ENCODE measurements at places on chromosomes 11 and 22.

GRCh38 chr11:117226388-117227385 is 5.2 kb downstream of the PCSK7 start:
- H3K4me3 ChIP-seq: no peak overlapping the region
- peaks cover 23% of the 10 kb centered on the region for H3K4me1 ChIP-seq
- H3K27me3 ChIP-seq: no peaks in the 10 kb centered on the region
- no peak for DNase-seq

- peaks cover 12% of the 10 kb centered on the region for H3K27me3 ChIP-seq
- no peak for DNase-seq
- H3K4me3 ChIP-seq: no peak overlapping the region
- no peaks in the 10 kb centered on the region for H3K36me3 ChIP-seq
- peaks cover 2% of the 10 kb centered on the region for H3K4me1 ChIP-seq
- no peak overlapping the region for H3K27ac ChIP-seq
Observed at GRCh38 chr11:71408826-71409225, 39.4 kb downstream of the DHCR7 start.

GRCh38 chr11:61687420-61687819 is 7.2 kb downstream of the DAGLA start:
- H3K27me3 ChIP-seq: peaks cover 3% of the 10 kb centered on the region
- no peak for DNase-seq
- H3K27ac ChIP-seq: no peak overlapping the region
- H3K36me3 ChIP-seq: no peaks in the 10 kb centered on the region

DNA sequence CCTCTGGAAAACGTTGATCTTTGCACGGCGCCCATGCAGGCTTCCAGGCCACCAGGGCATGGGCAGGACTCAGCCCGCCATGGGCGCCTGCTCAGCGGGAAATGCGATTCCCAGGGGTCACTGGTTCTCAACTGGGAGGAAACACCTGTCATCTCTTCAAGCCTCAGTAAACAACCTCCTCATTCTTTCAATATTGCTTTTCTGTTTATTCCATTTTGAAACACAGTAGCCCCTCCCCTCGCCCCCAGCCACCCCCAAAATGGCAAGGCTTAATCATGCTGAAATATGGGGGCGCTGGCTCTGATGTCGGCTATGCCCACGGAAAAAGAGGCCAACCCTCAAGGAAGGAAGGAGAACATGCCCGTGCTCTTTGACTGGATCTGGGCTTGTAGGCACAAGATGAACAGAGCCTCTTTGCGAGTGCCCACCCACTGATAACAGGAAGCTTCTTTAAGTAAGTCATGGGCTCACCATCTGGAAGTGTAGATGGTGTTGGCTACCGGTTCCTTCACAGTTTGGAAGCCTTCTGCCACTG is 594 bp upstream of the POU2AF1 start:
- DNase-seq: no peak
- no peaks in the 10 kb centered on the region for H3K4me1 ChIP-seq
- H3K27ac ChIP-seq: no peak overlapping the region

GRCh38 chr11:12164061-12165014 is 53.9 kb downstream of the MICAL2 start:
- H3K27ac ChIP-seq: peak overlapping the region; percentile 1
- no peak for DNase-seq
- no peaks in the 10 kb centered on the region for H3K27me3 ChIP-seq
- peaks cover 37% of the 10 kb centered on the region for H3K4me1 ChIP-seq

GRCh38 chr11:22194907-22195306 is 2.0 kb downstream of the ANO5 start:
- peaks cover 16% of the 10 kb centered on the region for H3K4me1 ChIP-seq
- DNase-seq: no peak
- peaks cover 32% of the 10 kb centered on the region for H3K27me3 ChIP-seq
- H3K4me3 ChIP-seq: no peak overlapping the region
- H3K27ac ChIP-seq: no peak overlapping the region
- no peaks in the 10 kb centered on the region for H3K36me3 ChIP-seq

DNA sequence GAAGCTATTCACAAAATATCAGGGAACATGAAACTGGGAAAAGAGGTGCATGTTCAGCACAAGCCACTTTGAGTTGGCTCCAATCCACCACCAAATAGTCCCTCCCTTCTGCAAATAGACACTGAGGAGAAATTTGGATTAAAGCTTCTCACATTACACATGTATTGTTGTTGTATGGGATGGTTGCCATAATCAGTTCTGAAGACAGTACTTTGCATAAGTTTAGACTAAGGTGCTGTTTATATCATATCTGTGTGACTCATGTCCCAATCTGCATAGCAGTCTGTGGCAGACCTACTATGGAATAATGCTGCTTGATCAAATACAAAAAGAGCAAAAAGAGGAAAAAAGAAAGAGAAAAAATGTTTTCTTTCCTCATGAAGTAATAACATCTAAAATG is 376.7 kb upstream of the DDI1 start:
- no peaks in the 10 kb centered on the region for H3K4me1 ChIP-seq
- no peak for DNase-seq
- no peaks in the 10 kb centered on the region for H3K27me3 ChIP-seq
- H3K27ac ChIP-seq: no peak overlapping the region

DNA sequence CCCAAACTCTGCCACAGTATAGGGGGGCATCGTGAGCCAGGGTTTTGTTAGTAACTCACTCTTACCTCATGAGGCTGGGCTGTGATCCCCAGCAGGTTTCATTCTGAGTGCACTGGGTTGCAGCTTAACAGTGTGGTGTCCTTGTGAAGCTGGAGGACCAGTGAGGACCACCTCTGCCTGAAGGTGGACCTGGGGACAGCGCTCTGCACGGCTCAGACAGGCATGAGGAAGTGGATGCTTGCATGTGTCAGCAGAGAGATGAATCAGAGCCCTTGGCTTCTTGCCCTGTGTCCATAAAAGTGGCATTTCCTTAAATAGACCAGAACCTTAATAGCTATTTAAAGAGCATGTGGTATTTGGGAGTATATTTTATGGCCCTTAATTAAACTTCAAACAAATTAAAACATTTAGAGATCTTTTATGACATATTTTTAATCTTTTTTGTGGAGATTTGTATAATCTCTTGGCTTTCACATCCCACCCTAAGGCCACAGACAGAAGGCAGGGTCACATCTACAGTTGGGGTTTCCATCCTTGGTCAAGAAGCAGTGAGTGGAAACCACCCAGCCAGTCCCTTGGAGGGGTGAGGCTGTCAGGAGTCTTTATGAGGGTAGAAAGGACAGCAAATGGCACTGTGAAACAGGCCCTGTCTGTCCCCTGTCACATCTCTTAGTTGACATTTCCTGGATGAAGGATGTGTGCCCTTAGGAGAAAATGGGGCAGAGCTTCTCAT is 24.8 kb upstream of the ADORA2A start:
- peaks cover 79% of the 10 kb centered on the region for H3K4me1 ChIP-seq
- peak overlapping the region; percentile 34 for H3K4me3 ChIP-seq
- H3K27me3 ChIP-seq: no peaks in the 10 kb centered on the region

GRCh38 chr11:6599449-6599848 is 4.0 kb downstream of the RRP8 start:
- no peak overlapping the region for H3K27ac ChIP-seq
- H3K4me1 ChIP-seq: no peaks in the 10 kb centered on the region
- no peak overlapping the region for H3K4me3 ChIP-seq
- no peak for DNase-seq
- no peaks in the 10 kb centered on the region for H3K27me3 ChIP-seq
- H3K36me3 ChIP-seq: peaks cover 12% of the 10 kb centered on the region

GRCh38 chr11:98545544-98546175 is 475.1 kb upstream of the CNTN5 start:
- no peaks in the 10 kb centered on the region for H3K27me3 ChIP-seq
- H3K36me3 ChIP-seq: peaks cover 6% of the 10 kb centered on the region
- H3K27ac ChIP-seq: no peak overlapping the region
- no peak for DNase-seq
- no peak overlapping the region for H3K4me3 ChIP-seq
- no peaks in the 10 kb centered on the region for H3K4me1 ChIP-seq

DNA sequence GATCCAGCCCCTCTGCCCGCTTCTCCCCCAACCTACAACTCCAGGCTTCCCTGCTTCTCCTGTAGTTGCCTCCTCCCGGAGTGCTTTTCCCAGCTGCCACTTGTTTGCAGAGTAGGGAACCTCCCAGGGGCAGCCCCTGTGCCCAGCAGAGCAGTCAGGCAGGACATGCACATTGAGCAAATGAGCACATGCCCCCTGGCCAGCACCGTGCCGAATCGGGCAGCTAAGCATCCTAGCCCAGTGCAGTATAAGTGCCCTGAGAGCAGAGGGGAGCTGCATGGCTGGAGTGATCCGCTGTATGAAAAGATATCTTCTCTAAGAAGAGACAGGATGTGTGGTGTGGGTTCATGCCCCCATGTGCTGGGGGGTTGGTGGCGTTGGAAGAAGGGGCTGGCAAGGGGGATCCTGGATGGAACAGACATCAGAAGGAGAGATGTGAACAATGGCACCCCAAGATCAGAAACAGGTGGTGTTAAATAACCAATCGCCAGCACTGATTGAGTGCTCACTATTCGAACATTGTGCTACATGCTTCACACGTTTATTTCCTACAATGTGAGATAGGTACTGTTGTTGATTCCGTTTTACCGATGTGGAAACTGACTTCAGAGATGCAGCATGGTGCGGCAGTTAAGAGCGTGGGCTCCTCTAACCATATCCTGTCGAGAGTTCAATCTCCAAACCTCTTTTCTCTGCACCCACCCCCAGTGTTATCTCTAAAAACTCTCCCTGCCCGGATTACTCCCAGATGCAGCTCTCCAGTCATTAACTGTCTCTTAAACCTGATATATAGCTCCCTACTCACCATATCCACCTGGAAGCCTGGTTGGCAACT is 1.2 kb downstream of the AIP start:
- peaks cover 31% of the 10 kb centered on the region for H3K4me1 ChIP-seq
- peak overlapping the region; percentile 82 for H3K4me3 ChIP-seq
- H3K27me3 ChIP-seq: no peaks in the 10 kb centered on the region
- H3K36me3 ChIP-seq: peaks cover 11% of the 10 kb centered on the region
- no peak for DNase-seq

- no peak overlapping the region for H3K4me3 ChIP-seq
- no peaks in the 10 kb centered on the region for H3K36me3 ChIP-seq
- no peaks in the 10 kb centered on the region for H3K27me3 ChIP-seq
- H3K27ac ChIP-seq: no peak overlapping the region
- no peaks in the 10 kb centered on the region for H3K4me1 ChIP-seq
Observed at GRCh38 chr11:38598418-38598817, 2000.4 kb upstream of the RAG2 start.

Measured in mesothelial cell of epicardium (in vitro differentiated cells).